ENCODE measurements at places on chromosomes 12 and 14. TPM values are rescaled to one million over a fixed set of nuclear protein-coding genes. Genes with fewer than 3 reads are reported as not detected.

GRCh38 chr12:84512751-84513150, 399.8 kb downstream of the SLC6A15 start:
- H3K4me1 ChIP-seq: no peaks in the 10 kb centered on the region
- H3K27ac ChIP-seq: no peak overlapping the region
- no peak for DNase-seq
- H3K36me3 ChIP-seq: no peaks in the 10 kb centered on the region
- H3K4me3 ChIP-seq: no peak overlapping the region

DNA sequence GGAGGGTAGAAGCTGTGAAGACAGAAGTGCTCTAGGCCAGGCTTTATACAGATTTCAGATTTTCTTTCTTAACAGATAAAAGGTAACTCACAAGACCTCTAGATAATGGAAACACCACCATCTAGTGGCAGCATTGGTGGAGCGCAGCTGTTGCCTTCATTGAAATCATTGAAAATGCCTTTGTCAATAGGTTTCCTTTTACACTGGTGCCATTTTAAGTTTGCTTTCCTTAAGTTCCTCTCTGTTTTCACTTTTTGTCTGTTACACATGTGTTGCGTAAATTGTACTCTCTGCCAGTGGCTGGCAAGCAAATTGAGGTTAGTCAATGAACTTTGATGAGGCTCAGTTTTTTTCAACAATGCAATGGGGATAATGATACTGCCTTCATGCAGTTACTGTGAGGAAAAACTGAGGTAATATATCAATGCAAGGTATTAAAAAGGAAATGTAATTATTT, 31.1 kb downstream of the ALDH1L2 start:
- peaks cover 67% of the 10 kb centered on the region for H3K36me3 ChIP-seq
- no peaks in the 10 kb centered on the region for H3K4me1 ChIP-seq
- H3K4me3 ChIP-seq: no peak overlapping the region
- peak; percentile 73 for DNase-seq

DNA sequence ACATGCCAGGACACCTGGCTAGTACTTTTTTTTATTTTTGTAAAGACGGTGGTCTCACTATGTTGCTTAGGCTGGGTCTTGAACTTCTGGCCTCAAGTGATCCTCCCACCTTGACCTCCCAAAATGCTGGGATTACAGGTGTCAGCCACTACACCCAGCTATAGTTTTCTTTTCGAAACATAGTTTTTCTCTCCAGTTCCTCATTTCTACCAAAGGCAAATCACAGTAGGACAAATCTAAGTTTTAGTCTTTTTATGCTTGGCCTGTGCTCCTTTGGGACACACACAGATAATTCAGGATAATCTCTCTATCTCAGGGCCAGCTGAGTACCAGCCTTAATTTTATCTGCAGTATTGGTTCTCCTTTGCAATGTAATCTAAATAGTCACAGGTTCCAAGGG, 100.7 kb downstream of the KCNMB4 start:
- no peaks in the 10 kb centered on the region for H3K36me3 ChIP-seq
- no peaks in the 10 kb centered on the region for H3K4me1 ChIP-seq
- H3K4me3 ChIP-seq: no peak overlapping the region
- DNase-seq: no peak

- peak; percentile 91 for DNase-seq
- H3K4me3 ChIP-seq: no peak overlapping the region
- H3K36me3 ChIP-seq: no peaks in the 10 kb centered on the region
- H3K27me3 ChIP-seq: peaks cover 10% of the 10 kb centered on the region
- peaks cover 31% of the 10 kb centered on the region for H3K4me1 ChIP-seq
Observed at GRCh38 chr14:101408077-101408831, 153.0 kb upstream of the DIO3 start.

DNA sequence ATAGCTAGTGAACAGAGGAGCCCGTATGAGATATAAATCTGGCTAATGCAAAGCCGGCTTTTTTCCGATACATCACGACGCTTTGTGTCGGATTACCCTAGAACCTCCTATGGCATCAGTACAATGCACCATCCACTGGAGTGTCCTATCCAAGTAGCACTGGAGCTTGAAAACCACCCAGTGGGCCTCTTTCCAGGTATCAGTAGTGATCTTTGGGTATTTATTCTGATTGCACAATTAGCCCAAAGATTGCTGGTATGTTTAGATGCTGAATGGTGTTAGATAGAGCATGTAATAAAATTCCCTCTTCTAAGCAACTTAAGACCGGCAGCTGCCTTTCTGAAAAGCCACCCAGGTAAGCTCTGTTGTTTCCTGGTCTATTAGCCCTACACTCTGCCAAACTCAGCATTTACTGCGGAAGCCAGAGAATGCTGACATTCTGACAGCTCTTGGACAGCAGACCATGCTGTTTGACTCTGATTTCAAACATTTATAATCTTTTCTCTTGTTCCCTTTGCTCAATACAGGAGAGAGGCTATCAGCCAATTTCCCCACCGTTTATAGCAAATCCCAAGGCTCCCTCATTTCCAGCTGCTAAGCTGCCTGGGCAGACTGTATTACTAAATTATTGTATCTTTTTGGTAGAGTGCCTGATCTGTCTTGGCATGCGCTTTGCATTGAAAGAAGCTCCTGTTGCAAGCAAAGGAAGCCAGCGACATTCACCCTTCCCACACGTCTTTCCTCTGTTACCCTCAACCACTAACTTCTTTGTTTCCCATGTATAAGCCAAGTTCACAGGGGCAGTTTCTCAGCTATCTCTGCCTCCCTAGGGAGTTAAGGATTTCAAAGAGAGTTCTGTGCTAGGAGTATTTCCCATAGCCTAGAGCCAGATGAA, 388.3 kb upstream of the GARIN6 start:
- DNase-seq: no peak
- no peak overlapping the region for H3K4me3 ChIP-seq
- H3K27ac ChIP-seq: no peak overlapping the region
- no peaks in the 10 kb centered on the region for H3K4me1 ChIP-seq

- H3K27ac ChIP-seq: no peak overlapping the region
- DNase-seq: no peak
- H3K4me3 ChIP-seq: no peak overlapping the region
Observed at GRCh38 chr14:39668449-39668848, 236.2 kb upstream of the FBXO33 start.

- H3K27me3 ChIP-seq: no peaks in the 10 kb centered on the region
- H3K4me1 ChIP-seq: no peaks in the 10 kb centered on the region
- no peak overlapping the region for H3K27ac ChIP-seq
- no peak for DNase-seq
Observed at GRCh38 chr12:66191547-66192126, 2.6 kb downstream of the IRAK3 start.

GRCh38 chr14:66094001-66094727, 392.0 kb upstream of the CCDC196 start:
- H3K4me3 ChIP-seq: no peak overlapping the region
- no peaks in the 10 kb centered on the region for H3K36me3 ChIP-seq
- DNase-seq: no peak
- no peak overlapping the region for H3K27ac ChIP-seq
- no peaks in the 10 kb centered on the region for H3K27me3 ChIP-seq
- no peaks in the 10 kb centered on the region for H3K4me1 ChIP-seq

DNA sequence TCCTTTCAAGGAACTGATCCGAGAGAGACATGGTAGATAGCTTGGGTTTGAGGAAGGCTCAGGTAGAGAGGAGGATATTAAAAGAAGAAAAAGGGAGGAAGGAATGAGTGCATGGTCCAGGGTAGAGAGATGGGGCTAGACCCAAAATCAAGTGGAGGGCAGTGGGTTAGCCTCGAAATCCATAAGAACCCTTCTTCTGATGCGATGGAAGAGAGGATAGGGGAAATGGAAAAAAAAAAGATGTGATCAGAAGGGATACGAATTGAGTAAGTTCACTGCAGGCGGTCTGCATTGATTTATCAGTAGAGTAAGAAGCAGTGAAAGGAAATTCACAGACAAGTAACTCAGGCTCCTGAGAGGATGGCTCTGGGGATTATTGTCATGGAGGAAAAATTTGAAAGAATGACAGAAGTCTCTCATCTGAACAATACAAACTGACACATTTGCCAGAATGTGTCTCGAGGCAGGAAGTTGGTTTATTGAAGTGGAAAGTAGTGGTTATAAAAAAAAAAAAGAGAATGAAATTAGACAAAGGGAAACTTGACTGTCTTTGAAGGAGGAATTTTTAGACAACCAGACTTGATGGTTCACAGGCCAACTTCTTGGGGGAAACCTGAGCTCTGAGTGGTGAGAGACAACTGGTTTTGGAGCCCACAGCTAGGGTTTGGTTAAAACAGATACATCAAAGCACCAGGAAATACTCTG, 10.2 kb downstream of the PPFIBP1 start:
- no peak for DNase-seq
- H3K36me3 ChIP-seq: peaks cover 17% of the 10 kb centered on the region
- H3K27ac ChIP-seq: peak overlapping the region; percentile 29
- H3K27me3 ChIP-seq: no peaks in the 10 kb centered on the region
- no peak overlapping the region for H3K4me3 ChIP-seq

GRCh38 chr14:44163946-44164345, 343.1 kb downstream of the FSCB start:
- no peak for DNase-seq
- H3K27me3 ChIP-seq: no peaks in the 10 kb centered on the region
- H3K36me3 ChIP-seq: no peaks in the 10 kb centered on the region

- no peaks in the 10 kb centered on the region for H3K36me3 ChIP-seq
- no peaks in the 10 kb centered on the region for H3K27me3 ChIP-seq
- no peak overlapping the region for H3K27ac ChIP-seq
- no peaks in the 10 kb centered on the region for H3K4me1 ChIP-seq
- H3K4me3 ChIP-seq: no peak overlapping the region
Observed at GRCh38 chr12:90166671-90167070, 458.0 kb upstream of the ATP2B1 start.

GRCh38 chr14:103348154-103348553, 14.1 kb downstream of the EIF5 start:
- H3K27me3 ChIP-seq: no peaks in the 10 kb centered on the region
- H3K27ac ChIP-seq: no peak overlapping the region
- H3K4me3 ChIP-seq: no peak overlapping the region
- peaks cover 13% of the 10 kb centered on the region for H3K4me1 ChIP-seq

- no peaks in the 10 kb centered on the region for H3K27me3 ChIP-seq
- DNase-seq: no peak
- peak overlapping the region; percentile 28 for H3K27ac ChIP-seq
- H3K4me3 ChIP-seq: no peak overlapping the region
- no peaks in the 10 kb centered on the region for H3K36me3 ChIP-seq
Observed at GRCh38 chr14:89504091-89504490, 87.1 kb upstream of the FOXN3 start.

DNA sequence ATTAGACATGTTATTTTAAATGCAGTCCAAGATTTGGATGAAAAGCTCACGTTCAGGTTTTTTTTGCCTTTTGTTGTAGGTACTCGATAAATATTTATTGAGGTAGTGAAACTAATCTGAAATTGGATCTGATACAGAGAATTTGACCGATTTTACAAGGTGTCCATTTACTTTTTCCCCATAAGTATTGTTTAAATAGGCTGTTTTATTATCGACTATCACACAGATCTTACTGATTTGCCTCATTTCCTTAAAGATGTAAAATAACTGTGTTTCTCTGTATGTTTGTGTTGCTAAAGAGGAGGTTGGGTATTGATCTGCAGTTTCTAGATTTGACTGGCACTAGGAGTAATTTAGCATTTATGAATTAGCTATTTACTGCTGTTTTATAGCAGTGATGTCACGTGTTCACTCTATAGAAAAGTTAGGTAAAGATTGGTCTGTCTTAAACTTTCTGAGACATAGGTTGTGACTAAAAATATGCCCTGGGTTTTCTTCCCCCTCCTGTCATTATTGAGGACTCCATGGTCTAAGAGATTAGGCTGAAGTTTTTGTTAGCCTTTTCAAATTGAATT, 3.5 kb downstream of the RAP1B start:
- H3K4me1 ChIP-seq: peaks cover 57% of the 10 kb centered on the region
- peaks cover 9% of the 10 kb centered on the region for H3K36me3 ChIP-seq
- H3K4me3 ChIP-seq: peak overlapping the region; percentile 24

DNA sequence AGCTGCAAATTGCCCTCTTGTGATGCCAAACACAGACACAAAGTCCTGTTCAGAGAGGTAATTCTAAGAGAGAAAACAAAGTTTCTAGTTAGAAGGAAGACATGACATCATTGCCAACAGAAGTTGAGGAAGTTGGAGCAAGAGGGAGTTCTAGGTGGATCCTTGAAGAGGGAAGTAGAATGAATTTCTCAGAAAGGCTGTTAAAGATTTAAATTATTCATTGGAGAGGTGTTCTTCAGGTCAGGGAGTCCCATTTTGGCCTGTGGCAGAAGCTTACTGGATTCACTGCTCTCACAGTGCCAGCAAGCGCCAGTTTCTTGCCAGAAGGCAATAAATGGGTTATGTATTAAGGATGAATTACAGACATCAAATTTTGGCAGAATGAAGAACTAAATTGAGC, 15.3 kb downstream of the TSFM start:
- peaks cover 13% of the 10 kb centered on the region for H3K4me1 ChIP-seq
- H3K36me3 ChIP-seq: peaks cover 60% of the 10 kb centered on the region
- H3K27me3 ChIP-seq: no peaks in the 10 kb centered on the region
- no peak overlapping the region for H3K27ac ChIP-seq
- H3K4me3 ChIP-seq: no peak overlapping the region
- no peak for DNase-seq

DNA sequence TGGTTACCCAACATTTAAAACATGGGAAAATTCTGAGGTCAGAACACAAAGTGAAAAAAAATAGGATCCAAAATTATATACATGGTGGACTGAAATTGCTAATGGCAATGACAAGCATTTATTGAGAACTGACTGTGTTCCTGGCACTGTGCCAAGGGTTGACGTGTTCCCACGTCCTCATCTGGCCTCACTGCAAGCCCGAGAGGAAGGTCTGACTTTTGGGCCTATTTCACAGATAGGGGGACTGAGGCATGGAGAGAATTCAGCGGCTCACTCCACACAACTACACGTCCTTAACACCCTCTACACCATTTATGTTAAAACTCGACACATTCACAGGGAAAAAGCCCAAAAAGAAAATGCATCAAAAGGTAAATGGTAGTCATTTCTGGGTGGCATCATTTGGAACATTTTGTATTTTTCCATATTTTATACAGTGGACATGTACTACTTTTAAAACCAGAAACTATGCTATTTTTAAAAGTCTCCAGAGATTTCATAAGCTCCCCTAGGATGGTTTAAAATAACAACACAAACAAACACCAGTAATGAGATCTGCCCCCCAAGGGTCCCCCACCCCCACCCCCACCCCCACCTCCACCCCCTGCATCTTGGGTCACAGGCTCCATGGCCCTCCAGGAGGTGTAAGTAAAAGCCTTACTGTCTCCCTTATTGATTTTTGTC, 27.7 kb downstream of the CLMN start:
- H3K4me3 ChIP-seq: no peak overlapping the region
- H3K36me3 ChIP-seq: no peaks in the 10 kb centered on the region
- H3K27ac ChIP-seq: no peak overlapping the region
- no peaks in the 10 kb centered on the region for H3K27me3 ChIP-seq

GRCh38 chr14:34629344-34629656, 648 bp downstream of the SNX6 start:
- peaks cover 8% of the 10 kb centered on the region for H3K36me3 ChIP-seq
- no peak for DNase-seq
- H3K27ac ChIP-seq: peak overlapping the region; percentile 89
- peaks cover 10% of the 10 kb centered on the region for H3K4me1 ChIP-seq
- H3K4me3 ChIP-seq: peak overlapping the region; percentile 98

The BEGAIN gene
- not detected for total RNA-seq

The COQ10A gene
- total RNA-seq: 10.1 TPM

The MFAP5 gene
- 57.9 TPM for total RNA-seq

The UBE3B gene
- total RNA-seq: 40.9 TPM

The KRT3 gene
- total RNA-seq: not detected

The TMCC3 gene
- 0.36 TPM for total RNA-seq

The TMEM63C gene
- total RNA-seq: 0.72 TPM

The NFE2 gene
- total RNA-seq: 2.7 TPM

The SLC25A21 gene
- 0.29 TPM for total RNA-seq

The TAS2R42 gene
- total RNA-seq: not detected

The PSMC6 gene
- total RNA-seq: 78.5 TPM

All from osteoblast (primary cell).